GM13976 (cell line): ENCODE measurements at places on chromosomes 16 and 17.

- no peak for DNase-seq
Observed at GRCh38 chr16:85162478-85163277, 50.4 kb upstream of the CIBAR2 start.

- no peak for DNase-seq
Observed at GRCh38 chr17:80649200-80649644, 104.6 kb downstream of the RPTOR start.

DNA sequence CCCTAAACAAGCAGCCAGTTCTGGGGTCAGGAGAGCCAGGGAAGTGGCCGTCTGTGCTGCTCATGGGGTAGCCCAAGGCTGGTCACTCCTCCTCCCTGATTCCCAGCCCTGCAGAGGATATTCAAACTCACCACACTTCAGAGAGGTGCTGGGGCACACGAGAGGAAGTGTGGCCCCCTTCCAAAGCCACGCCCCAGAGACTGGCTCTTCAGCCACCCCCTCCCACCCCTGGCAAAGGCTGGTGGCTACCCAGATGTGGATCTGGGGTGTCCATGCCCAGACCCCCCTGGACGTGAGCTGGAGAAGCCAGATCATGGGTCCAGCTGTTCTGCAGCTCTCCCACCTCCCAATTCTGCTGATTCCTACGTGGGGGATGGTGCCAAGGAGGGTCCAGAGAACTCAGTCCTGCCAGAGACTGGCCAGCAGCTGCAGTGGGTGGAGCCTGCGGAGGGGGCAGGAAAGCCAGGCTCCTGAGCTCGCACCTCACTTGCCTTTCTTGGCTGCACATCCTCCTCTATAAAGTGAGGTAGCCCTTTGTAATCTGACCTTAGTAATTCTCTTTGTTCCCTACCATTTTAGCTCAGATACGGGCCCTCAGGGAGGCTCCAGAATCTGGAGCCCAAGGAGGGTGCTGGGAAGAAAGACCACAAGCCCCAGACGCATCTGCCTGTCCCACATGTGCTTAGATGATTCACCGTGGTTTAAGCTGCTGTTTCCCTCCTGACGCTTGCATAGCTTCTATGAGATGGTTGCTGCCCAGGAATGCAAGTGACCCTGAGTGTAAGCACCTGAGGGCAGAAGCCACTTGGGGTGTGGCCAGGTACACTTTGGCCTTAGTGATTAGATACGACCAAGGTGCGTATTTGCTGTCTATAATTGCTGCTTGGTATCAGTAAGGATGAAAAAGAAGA, 15.3 kb downstream of the SDK2 start:
- no peak for DNase-seq

- no peak for DNase-seq
Observed at GRCh38 chr16:1745900-1746692, 25.2 kb downstream of the NME3 start.

DNA sequence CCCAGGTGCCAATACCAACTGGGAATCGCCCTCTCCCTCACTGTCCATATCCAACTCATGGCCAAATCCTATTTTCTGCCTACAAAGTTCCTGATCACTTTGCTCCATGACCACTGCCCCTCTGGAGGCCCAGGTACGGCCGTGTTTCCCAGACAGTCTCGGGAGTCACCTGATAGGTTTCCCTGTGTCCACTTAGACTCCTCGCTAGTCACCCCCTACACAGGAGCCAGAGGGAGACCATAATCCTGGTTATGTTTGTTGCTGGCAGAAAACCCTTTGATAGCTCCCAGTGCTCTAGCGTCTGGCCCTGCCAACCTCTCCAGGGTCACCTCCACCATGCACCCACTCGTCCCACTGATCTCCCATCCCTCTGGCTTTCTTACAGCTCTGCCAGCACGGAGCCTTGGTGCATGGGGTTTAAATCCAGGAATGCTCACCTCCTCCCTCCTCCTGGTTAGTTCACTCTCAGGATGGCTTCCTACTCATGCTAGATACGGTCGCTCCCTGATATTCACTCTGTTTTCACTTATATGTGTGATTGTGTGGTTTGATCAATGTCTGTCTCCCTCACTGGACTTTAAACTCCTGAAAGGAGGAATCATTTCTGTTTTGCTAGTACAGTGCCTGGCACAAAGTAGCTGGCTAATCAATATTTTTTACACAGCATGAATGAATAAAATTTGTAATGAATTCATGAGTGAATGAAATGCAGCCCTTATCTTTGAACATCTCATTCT, 7.5 kb upstream of the CALB2 start:
- no peak for DNase-seq

DNA sequence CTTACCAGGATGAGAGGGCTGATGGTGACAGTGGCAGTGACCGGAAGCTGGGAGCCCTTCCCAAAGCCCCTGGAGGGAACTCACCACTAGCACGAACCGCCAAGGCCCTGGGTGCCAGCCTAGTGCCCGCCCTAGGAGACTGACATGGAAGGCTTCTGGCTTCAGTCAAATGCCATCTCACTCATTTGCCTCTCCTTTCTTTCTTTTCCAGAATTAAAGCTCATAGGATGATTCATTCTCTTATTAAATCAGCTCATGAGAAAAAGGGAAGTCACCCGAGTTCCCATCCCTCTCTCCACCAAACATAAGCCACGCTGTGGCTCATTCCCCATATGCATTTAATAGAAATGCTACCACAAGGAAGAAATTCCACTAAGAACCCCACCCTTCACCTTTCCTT, 12.1 kb downstream of the CUEDC1 start:
- no peak for DNase-seq

- peak; percentile 68 for DNase-seq
Observed at GRCh38 chr16:83899272-83899897, 470 bp downstream of the MLYCD start.

GRCh38 chr16:57643147-57643874, 14.9 kb downstream of the ADGRG1 start:
- DNase-seq, result no peak

GRCh38 chr17:14150619-14151018, 81.3 kb downstream of the COX10 start:
- no peak for DNase-seq

DNA sequence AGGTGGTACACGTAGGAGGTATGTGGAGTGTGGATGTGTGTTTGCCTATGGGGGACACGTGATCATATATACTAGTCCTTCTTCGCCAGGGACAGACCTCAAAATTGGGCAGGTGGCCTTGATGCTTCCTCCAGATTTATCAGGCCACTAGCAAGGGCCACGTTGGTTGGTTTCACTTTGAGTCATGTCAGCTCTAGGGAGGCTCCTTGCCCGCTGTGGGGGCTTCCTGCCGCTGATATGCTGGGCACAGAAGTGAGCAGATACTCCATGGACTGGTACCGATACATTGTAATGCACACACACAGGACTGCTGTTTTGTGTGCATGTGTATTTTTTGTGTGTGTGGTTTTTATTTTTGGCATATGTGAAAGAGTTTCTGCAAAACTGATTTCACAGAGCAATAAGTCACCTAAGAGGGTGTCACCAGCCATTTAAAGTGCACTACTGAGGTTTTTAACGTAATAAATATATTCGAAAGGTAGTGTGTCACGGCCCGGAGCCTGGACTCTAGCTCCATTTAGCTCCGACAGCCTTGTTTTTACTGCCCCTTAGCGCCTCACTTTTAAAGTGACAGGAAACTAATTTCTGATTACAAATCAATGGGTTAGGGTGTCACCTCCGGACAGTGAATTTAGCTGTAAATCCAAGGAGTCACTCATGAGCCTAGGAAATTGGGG, 605.5 kb upstream of the SALL1 start:
- no peak for DNase-seq

DNA sequence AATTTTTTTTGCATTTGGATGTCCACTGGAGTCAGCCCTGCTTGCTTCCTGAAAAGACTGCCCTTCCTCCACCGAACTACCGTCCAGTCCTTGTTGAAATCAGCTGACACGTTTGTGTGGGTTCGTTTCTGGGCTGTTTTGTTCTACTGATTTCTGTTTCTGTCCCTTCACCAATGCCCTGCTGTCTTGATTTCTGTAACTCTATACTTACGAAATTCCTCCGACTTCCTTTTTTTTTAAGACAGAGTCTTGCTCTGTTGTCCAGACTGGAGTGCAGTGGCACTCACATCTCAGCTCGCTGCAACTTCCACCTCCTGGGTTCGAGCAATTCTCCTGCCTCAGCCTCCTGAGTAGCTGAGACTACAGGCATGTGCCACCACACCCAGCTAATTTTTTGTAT, 8.4 kb upstream of the GAA start:
- no peak for DNase-seq

DNA sequence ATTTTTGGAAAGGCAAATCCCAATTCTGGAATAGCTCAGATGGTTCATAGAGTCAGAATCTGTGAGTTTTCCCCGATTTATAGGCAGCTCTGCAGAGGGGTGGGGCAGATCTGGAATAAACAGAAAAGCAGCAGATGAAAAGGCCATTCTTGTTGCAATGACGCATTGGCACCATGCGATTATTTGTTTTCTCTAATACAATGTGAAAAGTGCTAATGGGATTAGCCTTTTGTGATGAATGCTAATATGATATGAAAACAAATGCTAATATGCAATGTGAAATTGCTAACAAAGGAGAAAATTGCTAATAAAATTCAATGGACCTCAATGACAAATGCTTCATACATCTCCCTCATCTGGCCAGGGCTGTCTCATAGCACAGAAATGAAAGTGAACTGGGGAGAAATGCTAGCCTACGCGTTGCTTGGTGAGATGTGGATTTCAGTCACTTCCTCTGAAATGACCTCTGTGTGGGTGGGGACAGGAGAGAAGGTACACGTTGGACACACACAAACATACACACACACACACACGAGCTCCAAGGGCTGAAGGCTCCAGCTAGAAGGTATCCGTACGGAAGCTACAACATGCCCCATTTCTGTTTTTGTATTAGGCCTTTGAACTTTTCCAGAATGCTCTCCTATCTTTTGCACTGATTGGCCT, 394.5 kb downstream of the XYLT1 start:
- DNase-seq, result peak; percentile 62

DNA sequence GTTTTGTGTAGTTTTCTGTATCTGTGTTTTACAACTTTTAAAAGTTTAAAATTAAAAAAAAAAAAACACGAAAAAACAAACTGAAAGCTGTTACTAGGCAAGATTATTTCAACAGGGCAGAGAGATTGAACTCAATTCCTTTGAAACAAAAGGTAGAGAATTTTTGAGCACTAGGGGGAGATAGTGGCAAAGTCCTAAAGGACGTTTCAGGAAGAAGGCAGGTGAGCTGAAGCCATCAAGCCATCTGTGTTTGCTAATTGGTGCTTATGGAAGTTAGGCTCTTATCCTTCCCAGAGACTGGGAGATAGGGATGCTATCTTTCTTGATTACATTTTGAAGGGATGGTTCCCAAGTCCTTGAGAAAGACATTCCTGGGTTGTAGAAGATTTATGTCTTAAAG, 70.6 kb upstream of the CLEC3A start:
- DNase-seq, result peak; percentile 53

DNA sequence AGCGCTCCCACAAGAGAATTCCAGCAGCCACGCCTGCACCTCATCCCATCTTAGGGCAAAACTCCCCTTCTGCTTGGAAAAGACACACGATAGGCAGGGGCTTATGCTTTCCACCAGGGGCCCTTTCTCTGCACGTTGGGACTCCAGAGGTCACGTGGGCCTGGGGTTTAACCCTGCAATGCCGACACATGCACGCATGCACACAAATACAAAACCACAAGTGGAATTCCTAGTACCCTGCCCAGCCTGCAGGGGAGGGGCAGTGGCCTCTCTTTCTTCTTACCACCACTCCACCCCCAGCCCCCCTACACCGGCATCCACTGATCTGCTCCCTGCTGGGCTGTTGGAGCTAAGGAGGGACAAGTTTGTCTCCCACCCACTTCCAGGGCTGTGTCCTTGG, 16.8 kb upstream of the CCDC182 start:
- no peak for DNase-seq

GRCh38 chr17:11598274-11599221, at the start of gene DNAH9:
Gene DNAH9, plus strand, starts transcription at chr17:11598470. Its CDS starts 29 bp downstream, at chr17:11598499.
- DNase-seq, result no peak

DNA sequence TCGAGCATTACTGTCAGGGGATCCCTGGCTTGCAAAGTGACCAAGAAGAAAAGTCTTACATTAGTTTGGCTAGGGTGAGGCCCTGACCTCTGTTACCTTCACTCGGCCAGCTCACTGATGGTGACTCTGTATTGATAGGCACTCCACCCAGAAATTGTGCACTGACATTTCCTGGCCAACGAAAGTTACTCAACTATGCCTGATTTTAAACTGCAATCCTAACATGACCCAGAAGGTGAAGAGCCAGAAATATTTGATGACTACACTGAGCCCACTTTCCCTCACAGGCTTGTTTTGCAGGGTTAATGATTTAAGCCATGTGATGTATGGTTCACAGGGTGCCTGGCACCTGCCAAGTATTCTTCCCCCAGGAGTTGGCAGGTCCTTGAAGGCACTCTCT, 208.2 kb upstream of the MAF start:
- no peak for DNase-seq

- no peak for DNase-seq
Observed at GRCh38 chr17:16281351-16281750, 64.3 kb downstream of the PIGL start.

DNA sequence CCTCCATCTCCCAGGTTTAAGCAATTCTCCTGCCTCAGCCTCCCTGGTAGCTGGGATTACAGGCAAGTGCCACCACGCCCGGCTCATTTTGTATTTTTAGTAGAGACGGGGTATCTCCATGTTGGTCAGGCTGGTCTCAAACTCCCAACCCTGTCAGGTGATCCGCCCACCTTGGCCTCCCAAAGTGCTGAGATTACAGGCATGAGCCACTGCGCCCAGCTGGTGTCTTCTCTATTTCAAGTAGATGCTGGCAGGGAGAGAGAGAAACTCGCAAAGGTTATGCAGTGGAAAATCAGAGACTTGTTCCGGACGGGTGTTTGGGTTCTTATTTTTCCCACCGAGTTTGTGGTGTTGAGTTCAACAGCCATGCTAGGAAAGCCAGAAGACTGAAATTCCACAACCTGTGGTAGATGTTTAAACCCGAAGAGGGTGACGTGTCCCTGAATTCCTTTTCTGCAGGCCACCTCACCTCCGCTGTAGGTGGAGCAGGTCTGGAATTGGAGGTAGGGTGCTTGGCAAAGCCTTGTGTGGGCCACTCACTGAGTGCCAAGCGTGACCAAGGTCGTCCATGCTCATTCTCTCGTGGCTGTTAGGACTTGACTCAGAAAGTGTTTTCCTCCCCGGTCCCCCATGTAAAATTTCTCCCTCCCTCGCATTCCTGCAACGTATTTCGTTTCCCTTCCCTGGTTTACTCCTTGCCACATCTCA, 7.3 kb upstream of the ZDHHC7 start:
- DNase-seq, result no peak

- DNase-seq, result peak; percentile 57
Observed at GRCh38 chr16:53094013-53094630, 39.3 kb downstream of the CHD9 start.

- peak; percentile 84 for DNase-seq
Observed at GRCh38 chr16:58025351-58026138, at the start of gene MMP15. Gene MMP15, plus strand, starts transcription at chr16:58025754. Its CDS starts 597 bp downstream, at chr16:58026351.
